Epithelial cell of esophagus (primary cell): ENCODE measurements at places on chromosomes 2 and 18.
A peak's percentile ranks its signal among the peaks of the same experiment; 100 is the strongest.

DNA sequence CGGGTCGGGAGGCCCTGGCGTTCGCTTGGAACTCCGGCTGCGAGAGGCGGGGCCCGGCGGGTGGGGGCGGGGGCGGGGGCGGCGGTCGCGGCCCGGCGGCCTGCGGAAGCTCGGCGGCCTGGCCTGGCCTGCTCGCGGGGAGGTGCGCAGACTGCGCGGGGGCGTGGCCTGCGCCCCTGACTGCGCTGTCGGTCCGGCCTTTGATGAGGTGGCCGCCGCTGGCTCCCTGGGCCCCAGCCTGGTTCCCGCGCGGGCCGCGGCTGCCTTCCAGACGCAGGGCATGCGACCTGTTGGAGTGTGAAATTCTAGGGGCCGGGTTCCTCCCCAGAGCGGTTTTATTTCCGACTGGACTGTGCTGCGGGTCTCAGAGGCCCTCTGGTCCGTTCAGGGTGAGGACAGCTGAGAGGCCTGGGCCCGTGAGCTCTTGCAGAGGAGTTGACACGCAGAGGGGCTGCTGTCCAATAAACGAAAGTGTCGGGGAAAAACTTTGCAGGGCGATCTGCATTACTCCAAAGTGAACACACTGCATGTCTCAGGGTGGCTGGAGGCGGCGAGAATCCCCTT is 629 bp downstream of the NRBP1 start:
- peak; percentile 88 for DNase-seq

DNA sequence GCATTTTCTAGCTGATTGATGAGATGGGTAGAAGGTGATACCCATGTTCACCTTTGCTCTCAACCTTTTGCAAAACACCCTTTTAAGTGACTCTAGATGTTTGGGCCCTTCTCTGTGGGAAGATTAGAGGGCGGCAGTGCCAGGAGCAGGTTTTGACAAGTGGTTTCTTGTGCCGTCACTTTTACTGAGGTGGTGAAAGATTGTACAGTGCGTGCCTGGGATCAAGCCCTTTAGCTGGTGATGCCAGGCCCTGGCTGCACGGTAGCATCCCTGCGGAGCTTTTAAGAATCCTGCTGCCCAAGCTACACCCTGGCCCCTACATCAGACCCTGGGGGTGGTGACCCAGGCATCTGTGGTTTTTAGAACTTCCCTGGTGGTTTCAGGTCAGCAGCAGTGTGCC is 29.1 kb downstream of the MTCL1 start:
- DNase-seq = peak; percentile 66

DNA sequence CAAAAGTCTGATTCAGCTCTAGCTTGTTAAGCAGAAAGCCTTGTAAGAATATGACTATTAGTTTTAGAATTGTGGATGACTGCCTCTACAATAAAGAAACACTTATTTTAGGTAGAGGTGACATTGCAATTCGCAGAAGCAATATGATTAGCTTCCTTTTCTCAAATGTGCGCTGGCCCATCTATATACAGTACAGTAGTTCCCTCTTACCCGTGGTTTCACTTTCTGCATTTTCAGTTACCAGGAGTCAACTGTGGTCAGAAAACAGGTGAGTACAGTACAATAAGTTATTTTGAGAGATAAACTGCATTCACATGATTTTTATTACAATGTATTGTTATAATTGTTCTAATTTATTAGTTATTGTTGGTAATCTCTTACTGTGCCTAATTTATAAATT is 405.1 kb downstream of the GPD2 start:
- no peak for DNase-seq

- no peak for DNase-seq
Measured at GRCh38 chr2:206098471-206098870, 12.5 kb upstream of the INO80D start.

DNA sequence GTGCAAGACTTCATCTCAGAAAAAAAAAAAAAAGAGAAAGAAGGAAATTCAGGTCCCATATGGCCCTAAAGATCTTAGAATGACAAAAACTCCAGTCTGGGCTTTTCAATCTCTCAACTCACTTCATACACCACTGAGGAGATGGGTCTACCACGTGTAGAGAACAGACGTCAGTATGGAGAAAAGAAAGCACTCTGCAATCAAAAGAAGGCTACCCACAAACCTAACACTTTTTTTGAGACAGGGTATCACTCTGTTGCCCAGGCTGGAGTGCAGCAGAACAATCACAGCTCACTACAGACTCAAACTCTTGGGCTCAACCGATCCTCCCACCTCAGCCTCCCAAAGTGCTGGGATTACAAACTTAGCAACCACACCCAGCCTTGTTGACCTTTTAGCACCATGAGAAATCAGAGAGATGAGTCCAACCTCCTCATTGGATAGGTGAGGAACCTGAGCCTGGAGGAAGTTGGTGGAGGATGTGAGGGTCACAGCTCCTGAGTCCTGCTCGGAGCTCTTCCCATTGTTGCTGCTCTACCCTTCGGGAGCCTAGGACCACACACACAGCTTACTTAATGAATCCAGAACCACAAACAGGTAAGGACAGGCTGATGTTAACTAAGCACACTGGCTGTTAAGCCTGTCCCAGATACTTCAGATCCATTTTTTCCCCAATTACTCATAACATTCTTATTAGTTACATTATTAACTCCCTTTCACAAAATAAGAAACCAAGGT is 23.7 kb downstream of the TBC1D8 start:
- DNase-seq = peak; percentile 52

- DNase-seq = peak; percentile 96
Measured at GRCh38 chr2:149027590-149028250, 10.8 kb upstream of the LYPD6B start.
